Endothelial cell (in vitro differentiated cells): ENCODE measurements at places on chromosomes 3 and 15.

DNA sequence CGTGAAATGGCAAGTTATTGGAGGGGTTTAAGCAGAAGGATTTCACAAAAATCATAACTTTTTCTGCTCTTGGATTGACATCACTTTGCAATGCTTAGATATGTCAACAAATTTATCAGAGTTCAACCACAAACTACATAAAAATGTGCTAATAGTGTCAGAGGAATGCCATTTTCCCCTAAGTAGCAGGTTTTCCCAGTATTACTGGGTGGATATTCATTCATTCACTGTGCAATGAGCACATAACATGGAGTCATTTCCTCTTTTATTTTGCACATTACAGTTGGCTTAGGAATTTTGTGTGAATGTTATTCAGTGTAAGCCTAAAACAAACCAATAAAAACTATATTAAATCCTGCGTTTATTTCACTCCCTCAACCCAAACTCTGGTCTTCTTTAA, 537.3 kb upstream of the MCTP2 start:
- no peak for DNase-seq

DNA sequence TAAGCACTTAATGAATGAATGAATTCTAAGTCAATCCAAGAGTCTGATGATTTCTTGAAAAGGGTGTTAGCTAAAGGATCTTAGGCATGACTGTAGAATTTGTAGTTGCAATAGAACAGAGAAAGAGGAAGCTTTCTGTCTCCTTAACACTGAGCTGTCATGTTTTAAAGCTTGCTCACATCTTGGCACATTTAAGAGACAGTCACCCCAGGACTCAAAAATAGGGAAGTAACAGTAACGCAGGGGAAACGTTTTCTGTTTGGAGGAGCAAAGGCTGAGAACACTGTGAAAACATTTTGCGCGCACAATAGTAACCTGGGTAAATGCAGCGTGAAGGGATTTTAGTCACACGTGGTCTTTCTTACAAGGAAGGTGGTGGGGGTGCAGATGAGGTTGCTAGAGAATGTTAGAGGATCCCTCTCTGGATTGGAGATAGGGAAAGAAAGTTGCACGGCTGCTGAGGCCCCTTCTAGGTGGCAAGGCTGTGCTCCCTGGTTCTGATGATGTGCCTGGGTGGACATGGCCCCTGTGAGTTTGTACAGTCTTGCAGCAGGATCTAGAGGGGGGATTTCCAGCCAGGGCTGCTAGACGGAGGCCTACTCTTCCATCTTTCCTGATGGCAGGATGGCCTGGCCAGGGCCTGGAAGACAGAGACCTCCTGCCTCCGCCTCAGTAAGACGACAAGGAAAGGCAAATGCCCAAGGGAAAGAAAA, 12.0 kb downstream of the STARD5 start:
- DNase-seq, result no peak

DNA sequence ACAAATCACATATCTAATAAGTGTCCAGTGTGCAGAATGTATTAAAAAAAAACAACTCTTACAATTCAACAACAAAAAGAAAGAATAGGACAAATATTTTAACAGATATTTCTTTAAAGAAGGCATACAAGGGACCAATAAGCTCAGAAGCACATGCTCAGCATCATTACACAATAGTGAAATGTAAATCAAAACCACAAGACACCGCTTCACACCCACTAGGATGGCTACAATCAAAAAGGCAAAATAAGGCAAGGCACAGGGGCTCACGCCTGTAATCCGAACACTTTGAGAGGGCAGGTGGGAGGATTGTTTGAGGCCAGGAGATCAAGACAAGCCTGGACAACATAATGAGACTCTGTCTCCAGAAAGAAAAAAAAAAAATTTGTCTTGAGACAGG, 255.6 kb downstream of the MAGI1 start:
- DNase-seq, result no peak

DNA sequence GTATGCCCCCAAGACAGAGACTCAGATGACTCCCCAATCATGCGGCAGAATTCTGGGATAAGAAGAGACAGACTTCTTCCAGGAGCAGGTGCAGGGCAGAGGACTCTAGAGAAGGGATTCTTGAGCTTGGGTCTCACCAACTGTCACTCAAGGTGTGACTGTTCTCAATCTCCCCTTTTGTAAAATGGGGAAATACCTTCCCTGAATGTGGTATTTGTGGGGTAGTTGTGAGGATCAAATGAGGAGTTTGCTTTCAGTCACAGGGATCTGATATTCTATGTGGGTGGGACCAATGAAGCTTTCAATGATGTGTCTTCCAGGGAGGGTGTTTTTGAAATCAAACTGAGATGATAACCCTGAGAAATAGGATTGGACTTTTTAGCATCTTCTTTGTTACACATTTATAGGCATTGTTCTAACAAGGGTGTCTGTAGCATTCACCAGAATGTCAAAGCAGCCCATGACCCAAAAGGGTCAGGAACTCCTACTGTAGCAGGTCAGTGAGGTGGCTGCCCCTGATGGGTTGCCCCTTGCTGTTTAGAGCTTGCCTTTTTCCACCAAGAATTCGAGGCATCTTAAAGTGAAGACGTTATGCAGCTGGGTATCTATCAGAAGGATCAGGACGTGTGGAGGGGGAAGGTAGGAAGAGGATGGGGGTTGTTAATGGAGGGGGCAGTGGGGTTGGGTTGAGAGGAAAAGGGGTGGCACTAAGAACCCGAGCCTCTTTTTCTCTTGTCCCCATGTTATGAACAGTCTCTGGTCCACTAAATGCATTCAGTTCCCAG, 28.8 kb downstream of the UMPS start:
- no peak for DNase-seq

DNA sequence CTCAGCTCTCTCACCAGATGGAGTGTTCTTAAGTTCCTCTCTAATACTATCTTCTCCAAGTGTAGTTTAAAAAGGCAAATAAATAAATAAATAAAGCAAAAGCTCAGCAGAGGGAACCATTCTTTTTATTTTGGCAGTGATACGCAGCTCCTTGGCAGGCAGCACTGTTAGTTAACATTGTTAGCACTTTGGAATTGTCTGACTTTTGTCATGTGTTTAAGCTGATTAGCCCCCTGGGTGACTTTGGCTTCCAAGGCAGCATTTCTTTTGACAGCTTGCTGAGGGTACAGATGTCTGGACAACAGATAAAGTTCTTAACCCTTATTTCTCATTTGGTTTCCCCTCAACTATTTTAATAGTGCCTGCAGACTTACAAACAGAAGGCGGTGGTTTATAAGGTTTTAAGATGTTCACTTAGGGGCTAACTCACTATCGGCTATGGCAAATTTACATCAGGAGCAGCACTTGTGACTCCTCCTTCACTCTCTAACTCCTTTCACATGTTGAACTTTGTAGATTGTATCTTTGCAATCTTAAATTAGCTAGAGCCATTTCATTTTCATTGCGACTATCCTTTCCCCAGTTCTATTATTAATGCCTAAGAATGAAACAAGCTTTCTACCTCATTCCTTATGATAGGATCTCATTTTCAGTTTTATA, 213.4 kb downstream of the ZBBX start:
- DNase-seq, result no peak

- DNase-seq, result peak; percentile 80
Measured at GRCh38 chr15:69478259-69478781, 25.7 kb downstream of the RPLP1 start.

GRCh38 chr15:77464129-77464865, 43.6 kb downstream of the HMG20A start:
- DNase-seq, result no peak

DNA sequence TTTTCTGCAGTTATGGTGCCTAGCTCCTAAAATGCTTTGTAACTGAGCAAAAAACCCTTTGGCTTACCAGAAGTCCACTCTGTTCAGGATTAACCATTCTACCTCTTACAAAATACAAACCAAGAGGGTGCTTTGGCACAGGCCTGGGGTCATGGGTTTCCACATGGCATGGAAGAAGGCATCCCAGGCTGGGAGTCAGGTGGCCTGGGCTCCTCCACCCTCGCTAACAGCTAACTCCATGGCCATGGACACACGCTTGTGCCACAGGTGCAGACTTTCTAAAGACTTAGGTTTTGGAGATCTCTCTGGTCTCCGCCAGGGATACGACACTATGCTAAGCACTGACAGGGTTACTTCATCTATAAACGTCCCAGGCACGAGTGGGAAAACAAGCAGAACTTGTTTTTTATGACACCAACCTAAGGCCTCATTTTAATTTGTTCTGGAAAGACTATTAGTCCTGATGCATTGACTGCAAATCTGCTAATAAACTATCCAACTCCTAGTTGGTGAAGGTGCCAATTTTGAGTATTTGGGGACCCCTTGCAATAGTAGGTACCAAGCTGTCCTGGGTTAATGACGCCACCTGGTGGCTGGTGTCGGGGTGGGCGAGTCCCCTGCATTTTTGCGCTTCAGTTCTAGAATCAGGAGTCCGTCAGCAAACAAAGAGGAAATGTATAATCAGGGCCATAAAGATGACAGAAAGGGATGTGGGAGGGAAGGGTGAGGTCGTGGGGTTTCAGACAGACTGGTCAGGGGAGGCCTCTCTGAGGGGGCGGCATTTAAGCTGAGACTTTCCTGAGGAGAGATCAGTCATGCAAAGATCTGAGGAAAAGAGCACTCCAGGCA, 10.3 kb upstream of the ALDH1A3 start:
- peak; percentile 41 for DNase-seq

DNA sequence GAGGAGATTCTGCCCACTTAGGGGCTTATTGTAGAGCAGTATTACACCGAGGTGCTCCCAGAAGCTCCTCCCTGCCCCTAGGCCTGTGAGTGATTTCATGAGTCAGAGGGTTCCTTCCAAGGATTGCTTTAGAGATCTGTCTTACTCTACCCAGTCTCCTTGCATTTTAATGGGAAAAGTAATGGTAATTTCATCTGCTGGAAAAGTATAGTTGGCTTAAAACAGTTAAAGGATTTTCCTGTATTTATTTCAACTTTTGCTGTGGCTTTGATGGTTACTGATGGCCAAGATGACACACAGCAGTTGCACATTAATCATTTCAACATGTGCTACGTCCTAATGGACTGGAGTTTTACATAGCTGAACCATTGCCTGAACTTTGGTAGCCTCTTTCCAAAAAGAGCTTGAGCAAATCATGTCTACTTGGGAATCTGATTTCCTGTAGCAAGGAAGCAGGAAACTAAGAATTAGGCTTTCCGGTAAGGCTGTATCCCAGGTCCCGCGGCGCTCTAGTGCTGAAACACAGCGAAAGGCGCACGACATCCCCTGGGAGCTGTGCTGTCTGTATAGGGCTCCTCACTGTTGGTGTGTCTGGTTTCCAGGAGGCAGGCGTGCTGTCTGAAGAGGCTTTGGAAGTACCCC, 9.2 kb upstream of the PGPEP1L start:
- DNase-seq, result peak; percentile 18

DNA sequence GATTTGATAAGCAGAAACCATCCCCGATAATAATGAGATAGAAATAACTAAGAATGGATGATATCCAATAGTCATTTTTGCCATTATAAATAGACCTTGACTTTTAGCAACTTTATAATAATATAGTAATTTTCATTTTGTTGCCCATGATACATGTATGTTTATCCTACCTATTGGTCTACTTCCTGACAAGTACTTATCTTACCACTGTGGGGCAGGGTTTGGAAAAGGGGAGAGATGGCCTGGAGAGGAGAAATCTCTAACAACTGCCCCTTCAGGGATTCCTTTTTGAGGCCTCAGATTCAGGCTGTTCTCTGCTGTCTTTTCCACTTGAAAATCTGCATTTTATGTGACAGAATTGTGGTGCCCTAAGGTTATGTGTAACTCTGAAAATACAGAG, 42.2 kb downstream of the FAM98B start:
- DNase-seq, result no peak

GRCh38 chr3:48034000-48034516, 17.8 kb upstream of the MAP4 start:
- DNase-seq, result no peak

DNA sequence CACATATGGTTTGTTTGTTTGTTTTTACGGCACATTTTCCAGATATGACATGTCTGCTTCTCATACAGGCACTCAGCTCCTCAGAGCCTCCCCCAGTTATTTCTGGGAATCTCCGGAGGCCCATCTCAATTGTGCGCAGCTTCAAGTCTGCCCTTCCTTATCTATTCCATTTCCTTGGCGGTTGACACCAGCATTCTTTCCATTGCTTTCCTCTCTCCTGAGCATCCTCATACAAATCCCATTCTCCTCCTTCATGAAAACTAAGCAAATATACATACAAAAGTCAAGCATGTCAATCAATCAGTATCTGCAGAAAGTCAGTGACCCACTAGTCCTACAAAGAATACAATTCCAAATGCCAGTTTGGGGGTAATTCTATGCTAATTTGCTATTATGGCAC, 166.7 kb downstream of the SQOR start:
- no peak for DNase-seq

- no peak for DNase-seq
Measured at GRCh38 chr3:60698117-60698516, 553.1 kb downstream of the FHIT start.

DNA sequence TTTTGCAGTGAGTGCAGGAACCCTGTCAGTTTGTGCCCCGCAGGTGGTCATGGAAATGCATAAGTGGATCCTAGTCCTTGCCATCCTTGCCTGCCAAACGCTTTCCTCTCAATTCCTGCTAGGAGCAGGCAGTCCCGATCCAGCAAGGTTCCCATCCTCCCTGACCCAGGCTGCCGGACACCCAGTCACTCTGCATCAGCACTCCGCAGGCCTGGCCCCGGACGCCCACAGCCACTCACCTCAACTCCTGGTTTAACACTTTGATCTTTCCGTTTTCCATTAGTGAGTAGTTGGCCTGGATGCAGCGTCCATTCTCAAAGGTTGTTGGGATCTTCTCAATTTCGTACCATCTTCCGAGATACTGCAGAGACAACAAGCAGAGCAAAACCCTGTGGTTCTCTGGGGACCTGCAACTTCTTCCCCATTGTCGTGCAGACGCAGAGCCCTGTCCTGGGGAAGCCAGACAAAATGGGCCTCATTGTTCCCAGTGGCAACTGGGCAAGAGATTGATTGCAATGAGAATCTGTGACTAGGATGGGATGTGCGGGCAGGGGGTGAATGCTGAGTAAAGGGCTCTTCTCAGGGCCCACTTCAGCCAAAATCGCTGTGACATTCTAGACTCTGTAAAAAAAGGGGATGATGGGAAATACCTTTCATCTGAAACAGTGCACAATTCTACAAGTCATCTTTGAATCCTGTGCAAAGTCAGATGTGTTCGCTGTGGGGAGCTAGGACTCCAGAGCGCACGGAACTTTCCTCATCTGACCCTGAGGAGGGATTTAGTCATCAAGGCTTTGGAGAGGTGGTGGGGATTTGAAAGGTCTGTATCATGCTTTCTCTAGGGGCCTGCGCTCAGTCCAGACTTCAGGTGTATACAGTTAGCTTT, 9.9 kb downstream of the APOD start:
- DNase-seq, result no peak

- no peak for DNase-seq
Measured at GRCh38 chr3:141681390-141681780, 56.7 kb upstream of the RNF7 start.

DNA sequence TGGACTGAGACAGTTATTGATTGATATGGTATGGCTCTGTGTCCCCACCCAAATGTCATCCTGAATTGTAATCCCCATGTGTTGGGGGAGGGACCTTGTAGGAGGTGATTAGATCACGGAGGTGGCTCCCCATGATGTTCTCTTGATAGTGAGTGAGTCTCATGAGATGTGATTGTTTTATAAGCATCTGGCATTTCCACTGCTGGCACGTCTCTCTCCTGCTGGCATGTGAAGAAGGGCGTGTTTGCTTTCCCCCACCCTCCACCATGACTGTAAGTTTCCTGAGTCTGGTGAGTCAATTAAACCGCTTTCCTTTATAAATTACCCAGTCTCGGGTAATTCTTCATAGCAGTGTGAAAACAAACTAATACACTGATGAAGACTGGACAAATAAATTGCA, 105.6 kb upstream of the MELTF start:
- DNase-seq, result no peak
